Adipocyte (in vitro differentiated cells): ENCODE measurements at places on chromosomes 4 and X.

DNA sequence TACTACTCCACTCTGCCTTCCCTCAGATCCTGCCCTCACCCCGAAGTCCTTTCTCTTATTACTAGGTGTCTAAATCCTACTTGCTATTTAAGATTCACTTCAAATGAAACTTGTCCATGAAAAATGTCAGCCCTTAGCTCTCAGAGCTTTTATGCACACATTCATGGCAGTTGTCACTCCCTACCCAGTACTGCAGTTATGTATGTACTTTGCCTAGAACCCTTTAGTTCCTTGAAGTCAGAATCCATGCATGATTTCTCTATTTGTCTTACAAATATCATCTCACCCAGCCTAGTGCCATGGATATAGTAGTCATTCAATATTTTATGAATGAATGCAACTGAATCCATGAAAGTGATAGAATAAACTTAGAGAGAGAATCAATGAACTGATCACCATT, 3.3 kb upstream of the EPGN start:
- DNase-seq: no peak

DNA sequence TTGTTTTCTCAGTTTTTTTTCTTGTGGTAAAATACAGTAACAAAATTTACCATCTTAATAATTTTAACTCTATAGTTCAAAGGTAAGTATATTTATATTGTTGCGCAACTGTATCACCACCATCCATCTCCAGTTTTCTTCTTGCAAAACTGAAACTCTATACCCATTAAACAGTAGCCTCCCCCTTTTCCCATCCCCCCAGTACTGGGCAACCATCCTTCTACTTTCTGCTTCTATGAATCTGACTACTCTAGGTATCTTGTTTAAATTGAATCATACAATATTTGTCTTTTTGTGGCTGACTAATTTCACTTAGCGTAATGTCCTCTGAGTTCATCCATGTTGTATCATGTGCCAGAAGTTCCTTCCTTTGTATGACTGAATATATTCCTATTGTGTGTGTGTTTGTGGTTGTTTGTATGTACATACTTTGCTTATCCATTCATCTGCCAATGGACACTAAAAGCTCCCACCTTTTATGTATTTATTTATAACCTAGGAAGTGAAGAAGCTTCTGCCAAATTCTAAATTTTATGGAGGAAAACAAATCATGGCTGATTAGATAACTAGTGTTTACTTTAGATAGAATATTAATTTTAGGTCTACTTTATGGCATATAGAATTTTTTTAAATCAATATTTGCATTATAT, 10.0 kb downstream of the ABHD18 start:
- DNase-seq: no peak

- DNase-seq: no peak
These were observed 40.1 kb upstream of the MAMLD1 start for GRCh38 chrX:150323020-150323419.

GRCh38 chrX:148541584-148541940, 41.1 kb downstream of the AFF2 start:
- DNase-seq: no peak

GRCh38 chr4:43282534-43282933, 390.0 kb downstream of the GRXCR1 start:
- no peak for DNase-seq

- no peak for DNase-seq
These were observed 53.3 kb downstream of the FBXL5 start for GRCh38 chr4:15601862-15602261.
